ENCODE measurements at places on chromosomes 13 and 19.

- DNase-seq: no peak
These were observed 27.3 kb downstream of the LHFPL6 start for GRCh38 chr13:39575641-39576238.

DNA sequence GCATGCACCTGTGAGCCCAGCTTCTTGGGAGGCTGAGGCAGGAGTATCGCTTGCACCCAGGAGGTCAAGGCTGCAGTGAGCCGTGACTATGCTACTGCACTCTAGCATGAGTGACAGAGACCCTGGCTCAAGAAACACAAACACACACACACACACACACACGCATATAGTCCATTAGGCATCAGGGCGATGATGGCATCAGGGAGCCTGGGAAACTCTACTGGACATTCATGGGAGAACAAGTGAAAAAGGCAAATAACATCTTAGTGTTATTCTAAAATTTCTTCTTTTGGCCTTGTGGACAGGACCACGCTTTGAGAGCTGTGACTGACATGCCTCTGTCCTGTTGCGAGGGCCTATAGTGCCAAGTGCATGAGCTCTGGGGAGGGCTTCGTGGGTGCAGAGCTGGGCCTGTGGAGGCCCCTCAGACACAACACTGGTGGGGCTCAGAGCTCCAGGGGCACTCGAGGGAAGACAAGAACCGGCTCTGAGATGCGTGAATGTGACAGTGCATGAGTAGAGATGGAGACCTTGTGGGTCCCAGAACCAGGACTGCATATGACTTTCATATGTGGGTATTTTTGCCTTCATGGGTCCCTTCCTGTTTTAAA, 8.0 kb upstream of the USF2 start:
- no peak for DNase-seq

- peak; percentile 53 for DNase-seq
These were observed 5.7 kb upstream of the PEX11G start for GRCh38 chr19:7494416-7495098.

GRCh38 chr19:24064175-24064574, 22.8 kb upstream of the ZNF254 start:
- no peak for DNase-seq

GRCh38 chr19:3970313-3970807, 539 bp downstream of the DAPK3 start:
- DNase-seq: no peak

GRCh38 chr13:24135674-24136300, 24.7 kb upstream of the SPATA13 start:
- peak; percentile 58 for DNase-seq

DNA sequence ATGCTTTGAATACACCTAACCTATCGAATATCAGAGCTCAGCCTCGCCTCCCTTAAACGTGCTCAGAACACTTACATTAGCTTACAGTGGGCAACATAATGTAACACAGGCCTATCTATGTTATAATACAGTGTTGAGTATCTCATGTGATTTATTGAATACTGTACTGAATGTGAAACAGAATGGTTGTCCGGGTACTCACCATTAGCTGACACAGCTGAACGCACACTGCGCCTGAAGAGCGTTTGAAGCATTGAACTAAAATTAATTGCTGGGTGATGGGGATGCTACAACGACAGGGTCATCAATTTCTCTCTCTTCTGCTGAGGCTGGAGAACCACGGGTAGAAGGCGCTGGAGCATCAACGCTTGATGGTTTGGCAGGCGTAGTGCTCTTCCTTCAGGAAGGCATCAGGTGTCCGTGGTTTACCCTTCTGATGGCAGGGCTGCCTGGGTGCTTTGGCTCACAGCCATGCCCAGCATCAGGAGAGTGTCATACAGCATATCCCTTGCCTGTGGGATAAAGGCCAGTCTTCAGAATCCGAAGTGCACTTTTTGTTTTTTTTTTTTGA, 46.9 kb upstream of the UBE2L5 start:
- no peak for DNase-seq

- DNase-seq: no peak
These were observed 57.7 kb upstream of the TEX29 start for GRCh38 chr13:111262715-111263114.

DNA sequence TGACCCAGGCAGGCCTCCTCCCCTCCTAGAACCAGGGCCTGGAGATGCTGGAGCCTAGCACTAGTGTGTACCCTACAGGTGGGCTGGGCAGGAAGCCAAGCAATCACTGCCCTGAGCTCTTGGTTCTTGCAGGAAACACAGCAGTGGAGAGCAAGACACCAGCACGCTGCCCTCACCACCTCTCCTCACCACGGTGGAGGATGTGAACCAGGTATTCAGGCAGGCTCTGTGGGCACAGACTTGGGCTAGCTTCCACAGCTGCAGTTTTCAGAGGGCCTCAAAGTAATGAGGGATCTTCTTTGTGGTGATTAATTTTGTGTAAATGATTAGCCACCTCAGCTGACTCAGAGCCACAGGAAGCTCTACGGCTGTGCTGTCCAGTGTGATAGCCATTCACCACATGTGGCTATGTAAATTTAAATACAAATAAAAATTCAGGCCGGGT, 13.6 kb upstream of the GPI start:
- no peak for DNase-seq

GRCh38 chr13:87130423-87130822, 540.7 kb upstream of the SLITRK5 start:
- no peak for DNase-seq

DNA sequence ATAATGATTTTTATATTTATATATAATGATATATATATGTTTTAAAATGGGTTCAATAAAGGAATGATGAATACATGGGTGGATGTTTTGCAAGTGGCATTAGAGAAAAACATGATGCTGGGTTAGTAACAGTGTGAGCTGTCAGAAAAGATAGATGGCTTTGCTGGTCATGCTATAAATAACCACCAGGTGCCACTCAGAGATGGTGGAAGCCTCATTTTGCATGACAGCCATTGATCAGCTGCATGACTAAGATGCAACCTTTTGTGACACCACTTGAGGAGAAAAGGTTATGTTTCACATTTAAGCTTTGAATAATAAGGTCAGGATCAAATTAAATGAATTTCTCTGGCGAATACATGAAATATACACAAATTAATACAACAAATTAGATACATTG, 737.7 kb downstream of the PCDH9 start:
- peak; percentile 5 for DNase-seq

- peak; percentile 26 for DNase-seq
These were observed 703 bp downstream of the NEK3 start for GRCh38 chr13:52158629-52159158.

GRCh38 chr13:31767175-31767900, 28.0 kb downstream of the RXFP2 start:
- DNase-seq: no peak

- DNase-seq: no peak
These were observed 86.7 kb downstream of the IRS2 start for GRCh38 chr13:109699628-109700071.

- DNase-seq: no peak
These were observed 121.9 kb upstream of the SPACA7 start for GRCh38 chr13:112254061-112254818.

DNA sequence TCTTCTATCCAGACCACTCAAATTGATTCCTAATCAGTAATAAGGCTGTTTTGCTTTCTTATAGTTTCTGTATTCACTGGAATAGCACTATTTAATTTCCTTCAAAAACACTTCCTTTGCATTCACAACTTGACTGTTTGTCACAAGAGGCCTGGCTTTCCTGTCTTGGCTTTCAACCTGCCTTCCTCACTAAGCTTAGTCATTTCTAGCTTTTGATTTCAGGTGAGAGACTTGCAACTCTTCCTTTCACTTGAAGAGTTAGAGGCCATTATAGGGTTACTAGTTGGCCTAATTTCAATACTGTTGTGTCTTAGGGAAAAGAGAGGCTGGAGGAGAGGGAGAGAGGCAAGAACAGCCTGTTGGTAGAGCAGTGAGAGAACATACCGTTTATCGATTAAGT, 47.0 kb downstream of the SACS start:
- DNase-seq: no peak

GRCh38 chr19:1222394-1222793, 15.4 kb downstream of the CBARP start:
- no peak for DNase-seq

- DNase-seq: peak; percentile 85
These were observed 186.2 kb downstream of the EFNB2 start for GRCh38 chr13:106349080-106349931.

DNA sequence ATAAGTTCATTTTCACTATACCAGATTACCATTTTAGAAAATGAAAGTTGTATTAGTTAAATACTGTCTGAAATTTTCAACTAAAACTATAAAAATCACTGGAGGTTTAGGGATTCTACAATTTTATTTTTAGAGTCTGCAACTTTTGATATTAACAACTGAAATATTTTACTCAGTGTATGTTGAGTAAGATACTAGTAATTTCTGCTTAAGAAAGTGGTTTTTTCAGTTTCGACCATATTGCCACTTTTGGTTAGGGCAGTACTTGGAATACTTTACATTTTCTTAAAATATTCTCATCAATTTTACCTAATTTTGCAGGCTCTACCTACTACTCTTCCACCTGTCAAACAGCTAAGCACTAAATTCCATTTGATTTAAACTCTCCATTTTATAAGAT, 59.6 kb downstream of the KCNRG start:
- DNase-seq: no peak

GRCh38 chr13:109156181-109156935, 526.9 kb downstream of the MYO16 start:
- DNase-seq: no peak

GRCh38 chr19:13363245-13363644, 143.0 kb downstream of the CACNA1A start:
- no peak for DNase-seq

GRCh38 chr13:50249144-50249521, 233.9 kb downstream of the KCNRG start:
- no peak for DNase-seq

- peak; percentile 21 for DNase-seq
These were observed 366.4 kb downstream of the KLF12 start for GRCh38 chr13:73767747-73768315.

DNA sequence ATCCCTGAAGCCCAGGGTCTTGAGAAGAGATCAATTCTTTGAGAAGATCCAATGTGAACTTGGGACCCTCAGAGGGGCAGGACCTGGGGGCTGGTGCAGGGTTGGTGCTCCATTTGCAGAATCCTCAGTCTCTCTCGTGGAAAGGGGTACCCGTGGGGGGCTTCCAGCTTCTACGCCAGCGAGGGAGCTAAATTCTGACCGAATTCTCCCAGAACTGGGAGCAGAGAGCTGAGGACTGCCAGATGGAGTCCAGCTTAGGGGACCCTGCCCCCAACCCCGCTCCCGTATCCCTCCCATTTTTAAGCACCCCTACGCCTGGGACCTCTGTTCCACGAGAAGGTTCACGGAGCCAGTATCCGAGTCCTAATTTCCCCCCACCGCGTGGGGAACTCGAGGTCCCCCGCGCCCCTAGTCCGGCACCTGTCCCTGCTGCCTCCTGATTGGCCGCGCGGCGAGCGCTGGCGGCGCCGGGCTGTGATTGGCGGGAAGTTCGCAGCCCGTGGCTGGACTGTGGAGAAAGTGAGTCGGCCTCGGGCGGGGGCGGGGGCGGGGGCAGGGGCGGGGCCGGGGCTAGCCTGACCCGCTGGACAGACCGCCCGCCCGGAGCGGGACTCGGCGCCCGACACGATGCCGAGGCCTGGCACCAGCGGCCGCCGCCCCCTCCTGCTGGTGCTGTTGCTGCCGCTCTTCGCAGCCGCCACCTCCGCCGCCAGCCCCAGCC, 4.4 kb upstream of the LTBP4 start:
- DNase-seq: peak; percentile 74

DNA sequence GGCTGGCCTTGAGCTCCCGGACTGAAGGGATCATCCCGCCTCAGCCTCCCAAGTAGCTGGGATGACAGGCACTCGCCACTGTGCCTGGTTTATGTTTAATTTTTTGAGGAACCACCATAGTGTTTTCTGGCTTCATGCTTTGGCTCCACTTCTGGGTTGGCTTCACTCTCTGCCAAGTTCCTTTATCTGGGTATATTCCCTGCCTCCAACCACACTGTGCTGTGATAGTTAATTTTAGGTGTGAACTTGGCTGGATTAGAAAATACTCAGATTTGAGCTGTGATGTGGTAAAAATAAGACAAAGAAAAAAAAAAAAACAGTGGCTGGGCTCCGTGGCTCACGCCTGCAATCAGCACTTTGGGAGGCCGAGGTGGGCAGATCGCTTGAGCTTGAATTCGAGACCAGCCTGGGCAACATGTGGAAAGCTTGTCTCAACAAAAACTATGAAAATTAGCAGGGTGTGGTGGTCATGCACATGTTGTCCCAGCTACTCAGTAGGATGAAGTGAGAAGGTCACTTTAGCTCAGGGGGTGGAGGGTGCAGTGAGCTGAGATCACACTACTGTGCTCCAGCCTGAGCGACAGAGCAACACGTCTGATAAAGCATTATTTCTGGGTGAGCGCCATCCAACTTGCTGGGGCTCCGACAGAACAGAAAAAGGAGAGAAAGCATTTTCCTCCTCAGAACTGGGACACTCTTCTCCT, 7.5 kb upstream of the ILF3 start:
- DNase-seq: no peak

DNA sequence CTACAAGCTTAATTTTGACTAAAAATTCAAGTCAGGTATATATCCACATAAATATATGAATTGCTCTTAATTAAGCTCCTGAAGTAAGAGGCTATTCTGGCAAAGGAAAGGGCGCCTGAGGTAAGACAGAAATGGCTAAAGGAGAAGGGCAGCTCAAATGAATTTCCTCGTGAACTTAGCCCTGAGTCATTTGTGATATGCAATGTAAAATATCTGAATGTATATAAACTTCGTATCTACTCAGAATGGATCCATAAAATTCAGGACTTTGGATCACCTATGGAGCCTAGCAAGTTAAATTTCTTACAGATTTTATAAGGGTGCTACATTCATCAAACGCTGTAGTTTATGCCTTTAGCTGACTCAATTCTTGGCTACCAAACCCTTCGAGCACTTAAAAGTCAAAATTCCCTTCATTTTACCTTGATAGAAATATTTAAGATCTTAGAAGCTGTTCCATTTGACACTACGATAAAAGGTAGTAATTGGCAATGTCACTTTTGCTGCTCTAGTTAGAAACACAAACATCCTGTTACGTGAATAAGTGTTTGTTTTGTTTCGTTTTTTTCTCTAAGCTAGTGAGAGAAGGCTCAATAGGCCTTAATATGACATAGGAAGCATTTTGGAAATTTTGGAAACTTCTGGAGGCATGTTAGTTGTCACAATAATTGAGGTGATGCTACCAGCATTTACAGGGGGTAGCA, 69.2 kb downstream of the DIAPH3 start:
- no peak for DNase-seq

GRCh38 chr19:55278391-55279135, 1.3 kb downstream of the HSPBP1 start:
- no peak for DNase-seq

- no peak for DNase-seq
These were observed 618 bp downstream of the THSD8 start for GRCh38 chr19:12802267-12803106.
